ENCODE measurements at places on chromosomes 4 and X.

DNA sequence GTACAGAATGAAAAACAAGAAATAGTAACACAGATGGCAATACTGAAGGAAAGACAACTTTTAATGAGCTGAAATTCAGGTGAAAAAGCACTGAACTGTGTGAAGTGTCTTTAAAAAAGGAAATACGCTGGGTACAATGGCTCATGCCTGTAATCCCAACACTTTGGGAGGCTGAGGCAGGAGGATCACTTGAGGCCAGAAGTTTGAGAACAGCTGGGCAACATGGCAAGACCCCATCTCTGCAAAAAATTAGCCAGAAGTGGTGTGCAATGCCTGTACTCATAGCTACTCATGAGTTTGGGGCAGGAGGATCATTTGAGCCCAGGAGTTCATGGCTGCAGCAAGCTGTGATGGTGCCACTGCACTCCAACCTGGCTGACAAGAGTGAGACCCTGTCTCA, 59.8 kb upstream of the COX18 start:
- DNase-seq, result no peak

DNA sequence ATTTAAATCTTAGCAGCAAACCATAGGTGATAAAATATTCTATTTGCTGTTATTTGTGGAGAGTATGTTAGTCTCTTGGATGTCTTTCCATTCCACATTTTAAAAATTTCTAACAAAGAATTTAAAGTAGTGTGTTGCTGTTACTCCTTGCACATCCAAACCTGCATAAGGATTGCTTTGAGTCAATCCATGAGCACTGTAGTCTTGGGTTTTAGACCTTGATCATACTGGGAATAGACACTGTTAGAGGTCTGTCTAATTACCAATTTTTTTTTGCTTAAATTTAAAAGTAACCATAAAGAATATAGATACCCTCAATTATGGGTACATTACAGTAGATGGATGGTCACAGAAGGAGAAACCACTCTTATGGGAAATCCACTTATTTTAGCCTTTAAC, 1.5 kb downstream of the AFP start:
- DNase-seq, result no peak

GRCh38 chrX:73841337-73841736, 278.3 kb downstream of the CHIC1 start:
- DNase-seq, result no peak

GRCh38 chrX:46117234-46117633, 428.0 kb downstream of the ZNF674 start:
- no peak for DNase-seq

DNA sequence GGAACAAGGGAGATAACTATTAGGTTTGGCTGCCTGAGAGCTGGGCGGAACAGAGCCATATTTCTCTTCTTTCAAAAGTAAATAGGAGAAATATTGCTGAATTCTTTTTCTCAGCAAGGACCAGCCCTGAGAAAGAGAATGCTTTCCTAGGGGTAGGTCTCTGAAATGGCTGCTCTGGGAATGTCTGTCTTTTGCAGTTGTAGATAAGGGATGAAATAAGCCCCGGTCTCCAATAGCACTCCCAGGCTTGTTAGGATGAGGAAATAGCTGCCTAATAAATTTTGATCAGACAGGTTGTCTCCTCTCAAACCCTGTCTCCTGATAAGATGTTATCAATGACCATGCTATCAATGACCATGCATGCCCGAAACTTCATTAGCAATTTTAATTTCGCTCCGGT, 207.8 kb upstream of the KIT start:
- DNase-seq, result no peak

- DNase-seq, result peak; percentile 12
These were observed at the start of gene EDA2R for GRCh38 chrX:66638591-66639500. Gene EDA2R (minus strand): TSS chrX:66639078. CDS start chrX:66616020, 23,058 bp downstream.

- no peak for DNase-seq
These were observed 226.8 kb downstream of the CAMK2D start for GRCh38 chr4:113534711-113535110.

Data from central memory CD4-positive, alpha-beta T cell (primary cell).